GDM1 (cell line): ENCODE measurements at places on chromosomes 16 and 17.

- no peak for DNase-seq
Observed at GRCh38 chr16:2485811-2486507, 11.0 kb downstream of the TBC1D24 start.

GRCh38 chr17:44001461-44001920 is 2.9 kb upstream of the NAGS start:
- DNase-seq = no peak

- DNase-seq = no peak
Observed at GRCh38 chr17:61280338-61280737, 119.3 kb upstream of the TBX2 start.

DNA sequence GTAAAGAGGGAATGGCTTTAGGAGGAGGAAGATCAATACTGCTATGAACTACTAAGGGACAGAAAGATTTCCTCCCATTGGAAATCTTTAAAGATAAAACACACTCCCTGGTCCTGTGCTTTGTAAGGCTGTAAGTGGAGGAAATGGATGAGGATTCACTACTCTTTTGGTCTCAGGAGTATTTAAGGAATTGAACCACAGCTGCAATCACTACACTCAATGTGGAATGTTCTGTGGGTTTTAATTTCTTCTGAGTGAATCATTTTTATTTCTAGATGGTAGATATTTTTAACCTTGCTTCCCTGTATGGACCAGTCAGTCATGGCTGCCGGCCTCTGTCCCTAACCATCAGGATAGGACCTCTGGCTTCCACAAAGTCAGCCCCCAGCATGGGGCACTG is 65.6 kb downstream of the SDR42E1 start:
- DNase-seq = no peak

GRCh38 chr17:16214190-16215001 is 938 bp downstream of the NCOR1 start:
- no peak for DNase-seq

- no peak for DNase-seq
Observed at GRCh38 chr16:50434872-50435478, 66.2 kb upstream of the BRD7 start.

DNA sequence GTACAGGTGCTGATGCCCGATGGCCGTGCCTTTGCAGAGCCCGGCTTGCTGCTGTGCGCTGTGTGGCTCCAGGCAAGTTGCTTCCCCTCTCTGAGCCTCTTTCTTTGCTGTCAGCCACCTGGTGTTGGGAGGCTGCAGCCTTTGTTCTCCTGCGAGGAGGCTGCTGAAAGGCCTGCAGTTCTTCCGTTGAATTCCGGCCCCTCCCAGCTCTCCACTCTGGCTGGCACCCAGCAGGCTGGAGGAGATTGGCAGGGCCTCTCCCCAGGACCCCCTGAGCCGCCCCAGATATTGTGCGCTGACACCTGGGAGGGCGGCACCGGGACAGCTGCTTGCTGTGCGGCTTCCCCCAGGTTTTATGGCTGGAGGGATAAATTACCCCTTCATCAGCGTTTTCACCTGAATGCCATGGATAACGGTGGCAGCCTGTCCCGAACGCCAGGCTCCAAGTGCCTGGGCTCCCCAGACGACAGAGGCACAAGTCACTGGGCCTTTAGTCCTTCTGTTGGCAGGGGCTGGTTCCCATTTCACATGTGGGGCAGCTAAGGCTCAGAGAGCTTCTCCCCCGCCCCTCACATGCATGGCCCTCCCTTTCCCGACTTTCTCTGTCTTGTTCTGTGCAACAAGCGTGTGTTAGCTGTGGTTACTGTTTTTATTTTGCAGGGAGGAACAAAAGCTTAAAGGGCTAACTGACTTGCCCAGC is 35.1 kb upstream of the GSE1 start:
- no peak for DNase-seq

- DNase-seq = no peak
Observed at GRCh38 chr16:58843675-58844074, 109.6 kb upstream of the GOT2 start.

GRCh38 chr16:84885342-84885910 is 65.6 kb downstream of the CRISPLD2 start:
- no peak for DNase-seq

DNA sequence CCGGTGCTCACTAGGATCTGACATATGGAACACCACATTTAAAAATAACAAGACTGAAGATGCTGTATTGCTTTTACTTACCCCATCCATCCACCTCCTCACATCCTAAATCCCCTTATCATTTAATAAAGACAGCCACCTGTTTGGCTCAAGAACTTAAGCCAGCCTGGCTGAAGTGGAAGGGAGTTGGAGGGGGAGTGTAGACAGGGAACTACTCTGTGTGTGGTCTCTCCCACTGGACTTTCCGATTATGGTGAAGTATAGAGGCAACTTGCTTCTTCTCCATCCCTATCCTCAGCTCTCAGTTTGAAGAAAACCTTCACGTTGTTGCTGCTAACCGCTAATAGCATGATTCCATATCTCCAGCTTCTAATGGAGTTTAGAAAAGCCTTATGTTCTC is 313.4 kb downstream of the CDH11 start:
- DNase-seq = no peak

DNA sequence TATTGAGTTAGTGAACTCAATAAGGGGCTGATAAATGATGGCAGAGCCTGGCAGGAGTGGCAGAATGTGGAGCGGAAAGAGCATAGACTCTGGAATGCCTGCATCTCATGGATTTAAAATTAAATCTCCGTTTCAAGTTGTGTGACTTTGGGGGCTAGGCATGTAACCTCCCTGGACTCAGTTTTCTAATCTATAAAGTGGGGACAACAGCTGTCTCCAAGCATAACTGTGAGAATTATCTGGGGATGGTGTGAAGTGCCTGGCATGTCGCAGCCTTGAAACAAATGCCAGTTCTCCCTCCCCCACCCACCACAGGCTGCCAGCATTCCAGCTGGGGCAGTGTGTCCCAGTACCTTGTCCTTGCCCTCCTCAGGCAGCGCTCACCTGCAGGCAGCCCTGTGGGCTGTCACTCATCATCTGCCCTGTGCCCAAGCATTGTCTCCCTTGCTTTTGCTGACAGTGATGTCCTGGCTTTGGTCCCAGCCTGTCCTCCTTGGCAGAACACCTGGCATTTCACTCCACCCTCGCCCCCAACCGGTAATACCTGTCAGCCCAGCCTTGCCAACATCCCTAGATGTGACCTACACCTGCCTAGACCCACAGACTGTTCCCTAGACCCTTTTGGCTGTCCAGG is 129.6 kb downstream of the MRM1 start:
- no peak for DNase-seq

DNA sequence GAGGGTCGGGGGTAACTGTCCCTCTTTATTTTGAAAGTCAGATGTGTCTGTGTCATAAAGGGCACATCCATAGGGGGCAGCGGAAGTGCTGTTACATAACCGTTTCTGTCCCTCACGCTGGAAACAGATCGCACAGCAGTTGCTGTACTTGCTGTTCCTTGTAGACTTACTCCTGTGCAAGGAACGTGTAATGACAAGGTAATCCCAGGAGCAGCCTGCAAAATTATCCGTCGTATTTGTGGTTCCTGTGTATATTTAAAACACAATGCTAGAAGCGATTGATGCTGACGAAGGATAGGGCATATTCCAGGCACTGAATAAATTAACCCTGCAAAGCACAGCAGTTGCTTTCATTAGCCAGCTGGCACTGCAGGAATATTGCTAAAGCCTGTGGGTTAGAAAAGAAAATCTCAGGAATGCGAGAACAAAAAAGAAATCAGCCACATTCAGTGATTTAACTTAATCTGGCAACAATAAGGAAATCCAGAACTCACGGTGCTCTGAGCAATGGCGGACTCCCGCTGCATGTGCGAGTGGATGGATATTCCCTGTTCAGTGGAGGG is 76.2 kb downstream of the SPECC1 start:
- DNase-seq = no peak

DNA sequence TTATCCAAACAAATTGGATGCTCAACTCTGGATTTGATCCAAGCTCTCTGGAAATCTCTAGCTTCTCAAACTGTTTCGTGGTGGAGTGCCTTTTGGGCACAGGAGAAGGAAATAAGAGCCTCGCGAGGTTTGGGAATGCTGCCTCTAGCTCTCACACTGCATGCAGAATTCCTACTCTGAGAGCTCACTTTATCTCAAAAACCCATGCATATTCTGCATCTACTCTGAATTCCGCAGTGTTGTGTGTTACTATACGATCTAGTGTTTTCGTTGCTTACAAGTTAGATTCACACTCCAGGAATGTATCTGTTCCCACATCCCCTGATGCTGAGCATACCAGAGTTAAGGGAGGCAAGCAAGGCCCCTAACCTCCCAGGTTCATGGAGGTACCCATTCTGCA is 462.7 kb downstream of the WWOX start:
- DNase-seq = no peak

GRCh38 chr17:8151641-8152111 is 528 bp downstream of the PER1 start:
- no peak for DNase-seq

- DNase-seq = no peak
Observed at GRCh38 chr17:78132767-78133178, 2.2 kb downstream of the TMC8 start.

DNA sequence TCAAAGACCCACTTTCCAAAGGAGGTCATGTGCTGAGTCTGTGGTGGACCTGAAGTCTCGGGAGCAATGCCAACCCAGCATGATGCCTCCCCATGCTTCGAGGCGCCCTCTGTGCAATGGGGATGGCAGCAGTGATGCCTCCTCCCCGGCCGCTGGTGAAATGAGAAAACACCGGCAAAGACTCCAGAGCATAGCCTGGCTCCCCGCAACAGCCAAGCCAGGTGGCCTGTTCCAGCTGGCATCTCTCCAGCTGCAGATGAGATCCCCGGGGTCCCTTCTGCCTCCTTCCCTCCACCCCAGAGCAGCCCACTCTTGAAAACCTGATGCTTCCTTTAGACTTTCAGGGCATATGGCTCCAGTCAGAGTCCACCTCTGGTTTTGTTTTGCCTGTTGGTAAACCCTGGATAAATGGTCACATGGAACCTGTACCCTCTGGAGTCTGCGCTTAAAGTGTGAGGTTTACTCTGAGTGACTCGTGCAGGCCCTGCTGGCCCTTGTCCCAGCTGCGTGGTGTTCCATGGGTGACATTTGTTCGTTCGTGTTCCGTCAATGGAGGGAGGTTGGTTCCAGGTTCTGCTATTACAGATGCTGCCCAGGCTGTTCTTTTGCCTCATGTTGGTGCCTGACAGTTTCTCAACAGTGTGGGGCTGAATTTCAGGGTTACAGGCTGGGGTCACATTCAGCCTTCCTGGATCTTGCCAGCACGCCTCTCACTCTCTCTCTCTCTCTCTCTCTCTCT is 181.8 kb upstream of the CIBAR2 start:
- DNase-seq = no peak

DNA sequence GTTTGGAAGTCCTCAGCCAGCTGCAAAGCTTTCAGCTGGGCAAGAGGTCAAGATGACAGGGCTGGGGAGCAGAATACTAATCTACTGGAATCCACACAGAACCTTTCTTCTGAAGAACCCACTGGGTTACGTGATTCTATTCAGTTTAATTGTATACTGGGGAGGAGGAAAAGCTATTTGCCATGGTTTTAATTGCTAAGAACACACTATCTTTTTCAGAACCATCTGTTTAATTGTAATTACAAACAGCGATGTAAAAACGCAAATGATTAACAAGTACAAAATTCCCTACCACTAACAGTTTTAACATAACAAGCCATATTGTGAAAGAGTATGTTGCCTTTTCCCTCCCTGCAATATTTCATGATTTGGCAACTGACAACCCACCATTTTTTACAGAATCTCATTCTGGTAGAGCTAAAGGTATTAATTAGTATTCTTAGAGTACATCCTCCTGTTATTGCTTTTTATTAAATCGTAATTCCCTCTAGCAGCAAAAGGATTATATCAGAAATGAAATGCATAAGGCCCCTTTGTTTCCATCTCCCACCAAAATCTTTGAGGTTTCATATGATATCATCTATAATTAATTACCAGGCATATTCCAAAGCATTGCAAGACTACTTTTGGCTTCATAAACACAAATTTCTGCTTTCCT is 12.1 kb downstream of the HYDIN start:
- DNase-seq = no peak

GRCh38 chr16:405548-406506 is 4.1 kb downstream of the DECR2 start:
- DNase-seq = no peak

GRCh38 chr16:4240624-4241023 is 1.3 kb downstream of the SRL start:
- no peak for DNase-seq

DNA sequence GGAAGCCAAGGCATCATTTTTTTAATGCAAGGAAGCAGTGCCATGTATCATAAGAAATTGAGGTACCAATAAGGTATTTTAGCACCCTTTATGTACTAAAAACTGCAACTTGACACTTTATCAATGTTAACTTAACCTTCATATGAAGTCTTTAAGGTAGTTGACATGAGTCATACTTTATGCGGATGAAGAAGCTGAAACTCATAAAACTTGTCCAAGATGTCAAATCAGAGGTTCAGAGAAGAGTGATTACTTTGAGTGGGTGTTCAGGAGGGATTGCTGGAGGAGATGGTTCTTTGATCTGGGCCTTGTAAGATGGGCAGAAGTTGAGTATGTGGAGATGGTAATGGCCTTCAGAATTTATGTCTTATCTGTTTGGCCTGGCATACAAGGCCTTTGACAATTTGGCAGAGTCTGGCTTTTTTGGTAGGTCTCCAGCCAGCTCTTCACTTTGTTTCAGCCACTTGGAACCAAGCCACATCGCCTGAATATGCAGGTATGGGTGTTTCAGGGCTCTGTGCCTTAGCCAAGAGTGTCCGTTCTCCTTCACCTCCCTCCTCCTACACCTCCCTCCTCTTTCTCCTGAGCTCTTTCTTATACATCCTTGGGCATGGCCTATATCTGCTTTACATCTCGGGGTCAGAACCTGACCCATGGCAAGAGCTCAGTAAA is 23.7 kb downstream of the YPEL2 start:
- no peak for DNase-seq

DNA sequence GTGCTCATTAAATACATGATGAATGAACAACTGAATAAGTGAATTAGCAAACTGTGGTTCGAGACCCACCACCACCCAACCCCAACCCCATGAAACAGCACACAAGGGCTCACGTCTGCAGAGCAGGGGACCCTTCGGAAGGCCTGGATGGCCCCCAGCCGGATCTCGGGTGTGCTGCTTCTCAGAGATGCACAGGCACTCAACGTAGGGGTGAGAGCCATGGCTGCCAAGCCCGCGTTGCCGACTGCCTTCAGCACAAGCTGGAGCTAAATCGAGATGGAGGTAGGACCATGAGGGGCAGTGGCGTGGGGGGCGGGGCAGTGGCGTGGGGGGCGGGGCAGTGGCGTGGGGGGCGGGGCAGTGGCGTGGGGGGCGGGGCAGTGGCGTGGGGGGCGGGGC is 93.2 kb downstream of the LITAF start:
- no peak for DNase-seq

DNA sequence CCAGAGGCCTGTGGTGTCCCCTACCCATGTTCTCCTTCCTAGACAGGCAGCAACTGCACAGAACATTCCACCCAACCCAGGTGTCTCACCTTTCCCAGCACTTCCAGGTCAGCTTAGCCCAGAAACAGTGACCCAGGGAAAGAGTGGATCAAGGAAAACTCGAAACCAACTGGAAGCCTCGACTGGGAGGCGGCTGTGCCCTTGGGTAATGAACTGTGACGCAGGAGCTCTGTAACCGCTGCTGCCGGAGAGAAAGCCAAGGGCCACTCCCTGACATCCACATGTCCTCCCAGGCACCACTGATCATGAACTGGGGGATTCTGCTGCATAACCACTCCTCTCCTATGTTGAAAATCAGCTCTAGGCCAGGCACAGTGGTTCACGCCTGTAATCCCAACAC is 34.4 kb downstream of the WDR59 start:
- no peak for DNase-seq
